Progenitor cell of endocrine pancreas (in vitro differentiated cells): ENCODE measurements at places on chromosomes 12 and 14. TPM values are rescaled to one million over a fixed set of nuclear protein-coding genes. Genes with fewer than 3 reads are reported as not detected.

Gene CCDC198
- total RNA-seq: 150 and 178 TPM in 2 replicates

DNA sequence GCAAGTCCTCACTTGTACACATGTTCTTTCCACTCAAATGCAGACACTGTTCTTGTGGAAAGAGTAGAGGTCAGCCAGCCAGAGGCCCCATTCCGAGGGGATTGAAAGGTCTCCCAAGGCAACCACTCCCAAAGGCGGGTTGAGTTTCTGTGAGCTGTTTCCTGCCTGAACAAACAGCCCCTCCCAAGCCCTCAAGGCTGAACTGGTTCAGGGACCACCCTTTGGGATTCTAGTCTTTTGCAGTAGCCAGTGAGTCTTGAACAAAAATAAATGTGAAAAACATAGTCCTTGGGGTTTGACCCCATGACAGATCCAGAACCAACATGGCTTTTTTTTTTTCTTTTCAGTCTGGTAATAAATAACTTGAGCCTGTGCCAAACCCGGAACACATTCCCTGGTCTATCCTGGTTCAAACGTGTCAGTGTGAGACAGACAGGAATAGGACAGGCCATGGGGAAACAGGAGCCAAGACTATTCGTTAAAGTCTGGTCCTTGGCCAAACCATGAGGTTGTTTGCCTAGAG, 17.6 kb upstream of the STK38L start:
- peaks cover 10% of the 10 kb centered on the region for H3K4me1 ChIP-seq
- H3K27me3 ChIP-seq: peaks cover 5% of the 10 kb centered on the region
- no peak for DNase-seq

Gene RIMKLB
- total RNA-seq: 143 and 154 TPM in 2 replicates

DNA sequence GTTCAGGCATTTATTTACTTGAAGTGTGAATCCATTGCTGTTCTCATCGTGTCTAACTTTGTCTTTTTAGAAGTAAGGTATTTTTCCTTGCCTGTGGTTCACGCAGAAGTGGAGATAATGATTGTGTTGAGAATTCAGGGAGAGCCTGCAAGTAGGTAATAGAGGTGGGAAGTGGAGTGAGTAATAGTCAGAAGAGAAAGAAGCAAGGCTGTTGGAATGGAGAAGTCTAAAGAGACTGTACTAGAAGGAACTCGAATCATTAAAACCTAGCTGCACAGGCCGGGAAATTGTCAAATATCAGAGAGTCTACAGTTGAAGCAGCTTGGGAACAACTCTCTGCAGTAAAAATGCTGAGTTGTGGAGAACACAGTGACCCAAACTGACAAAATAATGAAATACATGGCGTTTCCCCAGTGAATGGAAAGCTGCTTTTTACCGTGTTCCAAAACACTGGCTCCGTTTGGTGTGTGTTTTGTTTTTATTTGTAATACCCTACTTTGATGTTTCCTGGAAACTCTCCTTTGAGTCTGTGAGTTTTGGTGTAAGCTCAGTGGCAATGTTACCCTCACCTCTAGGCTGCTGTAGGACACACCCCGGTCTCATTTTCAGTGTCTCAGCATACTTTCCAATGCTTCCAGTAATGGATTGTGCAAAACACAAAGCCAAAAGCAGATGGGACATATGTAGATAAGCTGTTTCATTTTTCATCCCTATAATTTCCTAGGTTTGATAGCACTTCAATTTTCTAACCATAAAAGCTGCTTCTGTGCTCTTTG, 146.6 kb downstream of the CRADD start:
- H3K36me3 ChIP-seq: no peaks in the 10 kb centered on the region
- DNase-seq: no peak
- H3K27ac ChIP-seq: no peak overlapping the region
- no peak overlapping the region for H3K4me3 ChIP-seq
- H3K4me1 ChIP-seq: no peaks in the 10 kb centered on the region
- no peaks in the 10 kb centered on the region for H3K27me3 ChIP-seq
